Neural crest cell (in vitro differentiated cells): ENCODE measurements at places on chromosomes 16 and 17.

GRCh38 chr16:88453611-88454522 is 787 bp downstream of the ZFPM1 start:
- no peak for DNase-seq

- no peak for DNase-seq
Measured at GRCh38 chr17:5662409-5663085, 78.2 kb upstream of the NLRP1 start.

GRCh38 chr17:78674156-78674555 is 97.0 kb upstream of the DNAH17 start:
- no peak for DNase-seq

DNA sequence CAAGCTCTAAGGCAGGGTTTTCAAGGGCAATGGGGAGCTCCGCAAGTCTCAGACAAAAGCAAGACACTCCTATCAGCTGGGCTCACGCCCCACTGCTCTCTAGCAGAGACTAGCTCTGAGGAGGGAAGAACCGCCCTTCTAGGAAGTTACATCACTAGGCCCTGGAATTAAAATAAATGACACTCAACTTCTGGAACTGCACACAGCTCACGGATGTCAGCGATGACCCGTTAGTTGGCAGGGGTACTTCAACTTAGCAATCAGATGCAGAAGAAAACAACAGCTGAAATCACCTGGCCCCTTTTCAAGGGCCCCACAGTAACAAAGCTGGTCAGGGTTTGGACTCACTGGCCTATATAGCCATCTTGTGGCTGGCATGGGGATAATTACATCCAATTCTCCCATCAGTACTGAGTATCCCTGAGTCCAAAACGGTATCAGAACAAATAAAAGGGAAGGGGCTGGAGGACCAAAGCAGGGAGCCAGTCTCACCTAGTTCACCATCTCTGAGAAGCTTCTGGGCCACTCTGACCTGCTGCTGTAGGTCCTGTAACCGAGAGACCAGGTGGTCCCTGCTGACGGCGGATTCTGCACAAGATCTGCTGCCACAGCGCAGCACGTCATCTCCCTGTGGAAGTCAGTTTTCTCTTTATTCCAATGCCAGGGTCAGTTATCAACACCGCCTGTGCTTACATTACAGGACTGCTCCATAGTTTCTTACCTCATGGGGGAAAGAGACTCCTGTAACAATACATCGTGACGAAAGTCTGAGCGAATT is 22.2 kb downstream of the SERPINF1 start:
- no peak for DNase-seq

GRCh38 chr17:44522883-44523671 is 19.9 kb upstream of the GPATCH8 start:
- peak; percentile 34 for DNase-seq

GRCh38 chr17:28751600-28752366 is 8.0 kb downstream of the TRAF4 start:
- no peak for DNase-seq

DNA sequence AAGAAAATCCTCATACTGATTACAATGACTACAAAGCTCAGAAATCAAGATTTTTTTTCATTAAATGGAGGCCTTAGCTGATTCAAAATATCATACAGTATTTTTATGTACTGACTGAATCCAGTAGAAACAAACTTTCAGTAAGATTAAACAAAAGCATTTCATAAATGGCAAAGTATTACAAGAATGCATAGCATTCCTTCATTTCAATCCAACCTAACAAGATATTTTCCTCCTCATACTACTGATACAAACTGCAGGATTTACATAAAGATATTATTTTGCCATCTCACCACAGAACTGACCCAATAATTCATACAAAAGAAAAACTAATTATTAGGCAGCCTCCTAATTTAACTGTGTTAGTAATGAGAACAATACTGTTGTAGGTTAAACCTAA is 6.2 kb upstream of the KANSL1 start:
- no peak for DNase-seq

DNA sequence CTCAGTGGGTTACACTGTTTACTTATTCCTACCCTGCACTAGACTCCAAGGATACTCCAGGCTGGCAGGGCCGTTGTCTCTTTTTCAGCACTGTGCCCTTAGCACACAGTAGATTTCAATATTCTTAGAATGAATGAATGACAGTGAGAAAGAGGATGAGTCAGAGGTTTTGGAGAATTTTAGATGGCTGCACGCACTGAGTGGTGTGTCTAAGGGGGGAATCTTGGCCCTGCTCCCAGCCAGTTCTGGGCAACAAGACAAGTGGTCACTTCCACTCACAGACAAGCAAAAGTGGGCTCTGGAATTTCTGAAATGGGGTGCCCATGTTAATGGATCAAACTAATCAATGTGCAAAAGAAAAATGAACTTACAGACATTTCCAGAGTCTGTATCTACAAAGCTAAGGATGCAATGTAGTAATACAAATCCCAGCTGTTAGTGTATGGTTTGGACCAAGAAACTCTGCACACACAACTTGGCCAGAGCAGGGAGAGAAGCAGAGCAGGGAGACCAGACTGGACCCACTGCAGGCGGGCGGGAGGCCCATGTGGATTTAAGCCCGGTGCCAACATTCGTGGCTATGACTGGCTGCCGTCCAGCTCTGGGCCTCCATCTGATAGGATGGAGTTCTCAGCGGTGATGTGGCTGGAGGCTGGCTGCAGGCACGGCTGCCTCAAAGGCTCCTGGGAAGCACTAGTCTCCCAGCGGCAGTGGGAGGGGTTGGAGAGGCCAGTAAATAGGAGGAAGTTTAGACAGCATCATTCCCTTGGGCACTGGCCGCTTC is 95.6 kb upstream of the CDYL2 start:
- no peak for DNase-seq

DNA sequence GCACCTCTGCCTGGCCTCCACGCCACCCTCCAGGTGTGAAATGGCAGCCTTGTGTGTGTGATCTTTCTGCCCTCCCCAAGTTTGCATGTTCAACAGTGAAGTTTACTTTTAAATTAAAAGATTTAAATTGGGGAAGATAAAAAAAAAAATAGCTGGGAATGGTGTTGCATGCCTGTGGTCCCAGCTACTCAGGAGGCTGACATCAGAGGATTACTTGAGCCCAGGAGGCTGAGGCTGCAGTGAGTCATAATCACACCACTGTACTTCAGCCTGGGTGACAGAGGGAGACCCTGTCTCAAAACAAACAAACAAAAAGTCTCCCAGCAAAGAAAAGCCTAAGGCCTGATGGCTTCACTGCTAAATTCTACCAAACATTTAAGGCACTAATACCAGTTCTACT is 35.4 kb upstream of the RNF43 start:
- DNase-seq = no peak

GRCh38 chr17:36060816-36061215 is 3.3 kb upstream of the CCL18 start:
- DNase-seq = no peak

DNA sequence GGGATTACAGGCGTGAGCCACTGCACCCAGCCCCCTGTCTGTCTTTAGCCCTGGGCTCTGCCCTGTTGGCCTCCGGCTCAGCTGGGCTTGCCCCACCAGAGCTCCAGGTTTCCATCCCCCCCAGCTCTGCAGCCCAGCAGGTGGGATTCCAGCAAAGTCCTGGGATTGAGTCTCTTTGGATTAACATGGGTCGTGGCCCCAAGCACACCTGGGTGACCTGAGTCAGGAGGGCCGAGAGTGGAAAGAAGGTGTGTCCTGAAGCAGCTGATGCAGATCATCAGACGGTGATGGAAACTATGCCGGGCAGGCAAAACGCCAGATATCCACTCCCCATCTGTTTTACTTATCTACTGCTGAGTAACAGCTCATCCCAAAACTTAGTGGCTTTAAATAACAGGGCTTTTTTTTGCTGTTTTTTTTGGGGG is 72.5 kb downstream of the KNOP1 start:
- DNase-seq = no peak
